Activated naive CD8-positive, alpha-beta T cell treated with anti-CD3 and anti-CD28 coated beads, Interleukin-2, amount 10 ng/mL, durations not matched to agents 7 days and 5 days (primary cell): ENCODE measurements at places on chromosomes 7 and 10. TPM values are rescaled to one million over a fixed set of nuclear protein-coding genes. Genes with fewer than 3 reads are reported as not detected.

- H3K27ac ChIP-seq: no peak overlapping the region
- peaks cover 5% of the 10 kb centered on the region for H3K27me3 ChIP-seq
Observed at GRCh38 chr7:47232751-47233412, 349.0 kb downstream of the TNS3 start.

Gene CNPY1
- total RNA-seq: not detected

DNA sequence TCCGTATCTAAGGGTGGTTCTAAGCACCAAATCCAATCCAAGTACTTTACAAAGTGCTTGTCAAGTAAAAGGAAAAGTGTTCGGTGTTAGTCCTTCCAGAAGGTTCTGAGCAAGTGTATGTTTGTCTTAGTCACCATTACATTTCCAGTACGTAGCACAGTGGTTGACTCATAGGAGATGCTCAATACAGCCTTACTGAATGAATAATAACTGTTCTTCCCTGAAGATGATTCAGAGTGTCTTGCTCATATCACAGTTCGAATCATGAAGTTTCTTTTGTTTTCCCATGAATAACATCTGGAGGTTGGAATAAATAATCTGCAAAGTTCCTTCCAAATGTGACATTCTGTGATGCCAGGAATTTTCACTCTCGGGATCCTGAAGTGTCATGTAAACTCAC is 53.4 kb downstream of the WNT2 start:
- H3K27ac ChIP-seq: no peak overlapping the region
- no peak overlapping the region for H3K4me3 ChIP-seq
- DNase-seq: no peak
- no peaks in the 10 kb centered on the region for H3K36me3 ChIP-seq

Gene MEST
- total RNA-seq: 8.7 TPM

DNA sequence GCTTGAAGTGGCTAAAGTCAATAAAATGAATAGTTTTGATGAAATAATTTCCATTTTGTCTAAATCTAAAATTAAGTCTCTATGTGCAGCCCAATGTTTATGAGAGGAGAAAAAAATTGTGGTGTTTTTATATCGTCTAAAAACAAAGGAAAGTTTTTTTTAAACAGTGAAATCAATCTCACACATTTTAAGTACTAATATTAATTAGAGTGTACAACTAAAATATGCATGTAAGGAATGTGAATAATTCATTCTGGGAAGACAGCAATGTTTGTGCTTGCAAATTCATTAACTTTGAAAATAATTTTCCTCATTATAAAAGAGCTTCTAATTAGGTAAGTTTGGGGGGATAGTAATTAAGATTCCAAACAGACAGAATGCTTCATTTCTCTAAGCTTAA is at the start of gene NPVF:
Gene NPVF, minus strand, starts transcription at position 101 of the 400 bp plus-strand sequence. Its CDS starts 47 bp downstream, at position 54.
- H3K27ac ChIP-seq: no peak within 1 kb of the TSS
- H3K4me1 ChIP-seq: no peaks in the 10 kb centered on the region
- peaks cover 34% of the 10 kb centered on the region for H3K27me3 ChIP-seq
- DNase-seq: no peak

Gene GRM3
- not detected for total RNA-seq

DNA sequence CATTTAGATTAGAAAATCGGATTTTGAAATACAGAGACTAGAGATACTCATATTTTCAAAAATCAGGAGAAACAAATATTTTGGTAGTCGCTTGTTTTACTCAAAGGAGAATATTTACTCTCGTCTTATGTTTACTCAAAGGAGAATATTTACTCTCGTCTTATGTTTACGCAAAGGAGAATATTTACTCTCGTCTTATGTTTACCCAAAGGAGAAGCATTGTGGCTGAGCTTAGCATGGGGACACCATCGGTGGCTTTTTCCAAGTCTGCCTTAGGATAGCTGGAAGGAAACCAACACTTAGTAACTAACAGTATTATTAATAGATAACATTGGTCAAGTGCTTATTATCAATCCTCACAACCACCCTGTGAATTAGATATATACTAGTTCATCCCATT is 71.8 kb downstream of the SNX10 start:
- H3K4me1 ChIP-seq: peaks cover 4% of the 10 kb centered on the region
- no peak for DNase-seq
- peaks cover 8% of the 10 kb centered on the region for H3K36me3 ChIP-seq

- DNase-seq: no peak
- H3K4me1 ChIP-seq: peaks cover 5% of the 10 kb centered on the region
- H3K27ac ChIP-seq: no peak overlapping the region
Observed at GRCh38 chr7:151780631-151781030, 96.3 kb downstream of the PRKAG2 start.

DNA sequence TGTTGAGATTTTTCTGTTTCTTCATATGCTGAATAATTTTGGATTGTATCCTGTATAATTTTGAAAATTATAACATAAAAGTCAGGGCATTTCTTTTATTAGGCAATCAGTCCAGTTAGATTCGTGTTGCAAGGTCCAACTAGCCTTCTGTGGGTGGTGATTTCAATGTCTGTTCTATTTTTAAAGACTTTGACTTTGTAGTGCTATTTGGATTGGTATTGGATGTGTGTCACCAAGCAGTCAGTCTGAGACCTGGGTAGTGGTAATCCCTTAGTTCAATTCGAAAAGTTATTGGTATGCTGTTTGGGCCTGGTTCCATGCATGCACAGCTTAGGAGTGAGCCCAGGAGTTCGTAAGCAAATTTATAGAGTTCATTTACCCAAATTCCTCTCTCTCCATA is 82.2 kb downstream of the EPDR1 start:
- no peak overlapping the region for H3K4me3 ChIP-seq
- DNase-seq: no peak
- no peaks in the 10 kb centered on the region for H3K27me3 ChIP-seq
- no peaks in the 10 kb centered on the region for H3K36me3 ChIP-seq
